Activated gamma-delta T cell treated with anti-CD3 and anti-CD28 coated beads, Interleukin-2, amount 50 U/mL, for 16 hours (primary cell): ENCODE measurements at places on chromosomes 7 and 10.

DNA sequence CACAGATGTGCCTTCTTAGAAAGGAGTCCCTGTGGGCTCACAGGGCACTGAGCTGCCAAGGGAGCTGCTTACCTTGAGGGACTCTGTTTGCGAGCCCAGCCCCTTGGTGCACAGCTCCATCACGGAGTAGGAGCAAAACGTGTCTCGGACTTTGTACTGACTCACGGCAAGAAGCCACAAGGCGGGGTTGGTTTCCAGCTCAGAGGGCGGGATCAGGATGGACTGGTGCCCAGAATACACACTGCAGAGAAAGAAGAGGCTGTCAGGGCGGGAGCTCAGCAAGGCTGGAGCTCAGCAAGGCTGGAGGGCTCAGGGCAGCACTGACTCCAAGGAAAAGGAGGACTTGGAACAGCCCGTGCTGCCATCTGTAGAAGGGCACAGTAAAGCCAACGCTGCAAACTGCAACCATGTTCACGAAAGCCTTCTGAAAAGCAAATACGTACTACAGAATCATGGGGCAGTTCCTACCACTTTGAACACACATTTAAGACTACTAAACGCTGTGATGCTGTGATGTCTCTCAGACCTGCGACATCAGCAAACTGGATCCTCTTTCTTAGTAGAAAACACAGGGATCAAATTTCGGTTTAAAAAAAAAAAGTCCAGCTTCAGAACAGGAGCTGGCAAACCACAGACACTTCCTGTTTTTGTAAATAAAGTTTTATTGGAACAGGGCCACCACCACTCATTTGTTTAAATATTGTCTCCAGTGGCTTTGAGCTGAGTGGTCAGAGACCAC lies 194.3 kb downstream of the ZMYND11 start:
- no peak for DNase-seq

DNA sequence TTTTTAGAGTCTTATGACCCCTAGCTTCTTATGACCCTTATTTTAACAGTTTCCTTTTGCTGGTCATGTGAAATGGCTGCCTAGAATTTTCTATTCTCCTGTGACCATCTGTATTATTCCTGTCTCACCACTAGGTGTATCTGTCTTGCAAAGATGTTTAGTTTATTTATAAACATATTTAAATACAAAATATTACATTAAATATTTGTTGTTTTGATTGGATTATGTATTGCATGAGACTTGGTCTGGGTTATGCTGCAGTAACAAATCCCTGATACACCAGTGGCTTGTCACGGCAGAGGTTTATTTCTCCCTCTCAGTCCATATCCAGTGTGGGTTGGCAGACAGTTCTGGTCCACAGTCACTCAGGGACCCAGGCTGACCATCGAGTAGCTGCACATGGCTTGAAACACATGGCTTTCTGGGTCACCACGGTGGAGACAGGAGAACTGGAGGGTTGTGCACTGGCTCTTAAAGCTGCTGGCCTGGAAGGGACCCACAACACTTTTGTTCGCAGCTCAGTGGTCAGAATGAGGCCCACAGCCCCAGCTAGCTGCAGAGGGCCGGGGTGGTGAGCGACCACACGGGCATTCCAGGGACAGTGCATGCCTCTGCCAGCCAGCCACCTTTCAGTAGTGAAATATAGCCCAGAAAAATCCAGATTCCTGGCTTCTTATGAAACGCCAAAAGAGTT lies 7.4 kb downstream of the RASSF4 start:
- no peak for DNase-seq

GRCh38 chr10:19778996-19779395 lies 37.2 kb upstream of the PLXDC2 start:
- DNase-seq, result no peak

GRCh38 chr7:134613623-134614347 lies 32.9 kb upstream of the BPGM start:
- no peak for DNase-seq

GRCh38 chr7:103855671-103856070 lies 133.8 kb downstream of the RELN start:
- DNase-seq, result no peak

DNA sequence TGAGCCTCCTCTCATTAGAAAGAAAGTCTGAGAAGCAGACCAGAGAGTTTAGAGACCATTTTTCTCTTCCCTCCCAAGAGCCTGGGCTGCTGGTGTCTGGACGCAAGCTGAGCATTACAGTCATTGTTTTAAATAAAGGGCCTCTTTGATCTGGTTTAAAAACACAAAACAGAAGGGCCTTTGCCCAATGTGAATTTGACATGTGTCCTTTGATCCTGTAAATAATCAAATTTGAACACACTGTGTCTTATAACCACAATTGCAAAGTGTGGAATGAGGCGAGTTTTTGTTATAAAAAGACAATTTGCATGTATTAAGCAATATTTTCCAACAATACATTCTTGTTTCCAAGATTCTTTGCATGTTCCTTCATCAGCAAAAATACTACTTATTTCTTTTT lies 158.5 kb downstream of the C7orf25 start:
- no peak for DNase-seq

DNA sequence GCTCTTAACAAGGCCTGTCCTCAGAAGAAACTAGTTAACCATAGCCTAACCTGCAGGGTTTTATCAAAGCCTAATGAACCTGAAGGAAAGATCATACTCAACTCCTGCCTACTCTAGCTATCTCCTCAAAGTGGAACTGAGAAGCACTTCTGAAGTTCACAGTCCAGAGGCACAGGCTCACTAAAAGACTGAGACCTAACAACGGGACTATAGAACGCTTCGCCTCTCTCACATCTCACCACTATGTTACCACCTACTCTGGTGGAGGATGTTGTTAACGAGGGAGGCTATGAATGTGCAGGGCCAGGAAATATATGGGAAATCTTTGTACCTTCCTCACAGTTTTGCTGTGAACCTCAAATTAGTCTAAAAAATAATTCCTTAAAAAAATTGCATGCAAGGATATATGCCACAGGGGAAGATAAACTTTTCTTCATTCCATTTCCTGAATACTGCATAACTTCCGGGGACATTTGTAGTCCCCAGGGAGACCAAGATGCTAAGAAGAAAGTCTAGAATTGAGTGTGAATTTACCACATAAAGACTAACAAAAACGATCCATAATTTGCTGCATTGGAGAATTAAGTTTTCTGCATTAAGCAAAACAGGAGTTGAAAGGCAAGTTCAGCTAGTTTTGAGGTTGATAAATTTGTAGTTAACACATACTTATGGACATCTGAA lies 21.6 kb downstream of the LIPJ start:
- DNase-seq, result no peak

- DNase-seq, result no peak
These were observed 4.5 kb upstream of the TRAPPC14 start for GRCh38 chr7:100163006-100163531.

- no peak for DNase-seq
These were observed 175.3 kb downstream of the RAPGEF5 start for GRCh38 chr7:22181663-22182062.

- no peak for DNase-seq
These were observed 217.1 kb downstream of the DIP2C start for GRCh38 chr10:472241-472910.

GRCh38 chr7:55965100-55965470 lies 700 bp downstream of the NIPSNAP2 start:
- no peak for DNase-seq

DNA sequence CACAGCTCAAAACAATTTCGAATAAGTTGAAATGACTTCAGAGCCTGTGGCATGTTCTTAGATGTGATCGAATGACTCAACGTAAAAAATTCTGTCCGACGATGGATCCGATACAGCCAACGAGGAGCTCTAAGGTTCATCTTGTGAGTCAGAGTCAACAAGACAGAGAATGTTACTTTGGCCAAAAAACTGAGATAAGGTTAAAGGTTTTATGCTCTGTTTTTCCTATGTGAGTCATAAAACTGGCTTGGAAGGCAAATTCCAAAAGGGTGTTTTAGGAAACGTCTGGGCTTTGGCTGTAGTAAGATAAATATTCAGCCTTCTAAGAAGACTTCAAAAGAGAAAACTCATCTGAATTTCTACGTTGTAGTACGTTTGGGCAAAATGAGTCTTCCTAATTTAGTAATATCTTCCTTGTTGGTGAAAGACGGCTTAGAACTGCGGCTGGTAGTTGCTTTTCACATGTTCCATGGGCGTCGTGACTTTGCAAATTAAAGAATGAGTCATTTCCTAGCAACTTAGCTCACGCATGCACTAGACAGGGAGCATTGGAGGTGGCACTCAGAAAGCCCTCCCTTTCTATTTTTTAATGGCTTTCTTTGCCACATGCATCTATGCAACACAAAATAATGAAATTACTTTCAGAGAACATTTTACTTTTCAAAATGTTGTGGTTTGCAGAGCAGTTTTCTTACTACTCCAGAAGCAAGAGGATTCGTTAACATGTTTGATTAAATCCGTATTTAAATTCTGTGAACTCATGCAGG lies 28.2 kb downstream of the PFKP start:
- peak; percentile 25 for DNase-seq

GRCh38 chr7:14936554-14936953 lies 34.0 kb upstream of the DGKB start:
- DNase-seq, result no peak

- DNase-seq, result no peak
These were observed 11.5 kb upstream of the NFKB2 start for GRCh38 chr10:102384053-102384452.

DNA sequence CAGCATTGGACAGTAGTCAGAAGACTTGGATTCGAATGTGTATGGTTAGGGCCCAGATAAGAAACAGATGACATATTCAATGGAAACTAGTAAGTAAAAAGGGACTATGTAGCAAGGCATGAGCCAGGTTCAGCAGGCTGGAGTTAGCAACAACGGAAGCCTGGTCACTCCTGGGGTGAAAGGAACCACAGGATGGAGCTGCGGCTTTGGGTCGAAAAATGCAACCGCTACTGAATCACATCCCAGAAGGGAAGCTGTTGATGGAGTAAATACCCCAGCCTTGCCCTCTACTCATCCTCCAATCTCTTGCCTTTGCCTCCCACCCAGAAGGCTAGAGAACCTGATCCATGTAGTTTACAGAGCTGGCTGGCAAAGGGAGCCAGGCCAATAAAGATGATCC lies 37.5 kb upstream of the EGR2 start:
- no peak for DNase-seq

DNA sequence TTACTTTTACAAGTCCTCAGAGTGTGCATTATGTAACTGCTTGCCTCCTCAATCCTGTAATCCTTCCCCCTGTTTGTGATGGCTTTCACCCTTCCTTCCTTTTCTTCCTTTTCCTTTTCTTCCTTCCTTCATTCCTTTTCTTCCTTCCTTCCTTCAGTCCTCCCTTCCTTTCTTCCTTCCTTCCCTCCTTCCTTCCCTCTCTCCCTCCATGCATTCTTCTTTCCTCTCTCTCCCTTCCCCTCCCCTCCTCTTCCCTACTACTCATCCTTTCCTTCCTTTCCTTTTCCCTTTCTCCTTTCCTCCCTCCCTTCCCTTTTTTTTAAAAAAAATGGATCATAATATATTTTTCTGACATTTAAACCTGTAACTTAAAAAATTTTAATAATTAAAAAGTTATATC lies 22.2 kb upstream of the ABCA13 start:
- DNase-seq, result no peak

- DNase-seq, result no peak
These were observed 165.1 kb upstream of the KLF14 start for GRCh38 chr7:130899071-130899560.

- DNase-seq, result no peak
These were observed 15.3 kb downstream of the RASGEF1A start for GRCh38 chr10:43251419-43252165.

DNA sequence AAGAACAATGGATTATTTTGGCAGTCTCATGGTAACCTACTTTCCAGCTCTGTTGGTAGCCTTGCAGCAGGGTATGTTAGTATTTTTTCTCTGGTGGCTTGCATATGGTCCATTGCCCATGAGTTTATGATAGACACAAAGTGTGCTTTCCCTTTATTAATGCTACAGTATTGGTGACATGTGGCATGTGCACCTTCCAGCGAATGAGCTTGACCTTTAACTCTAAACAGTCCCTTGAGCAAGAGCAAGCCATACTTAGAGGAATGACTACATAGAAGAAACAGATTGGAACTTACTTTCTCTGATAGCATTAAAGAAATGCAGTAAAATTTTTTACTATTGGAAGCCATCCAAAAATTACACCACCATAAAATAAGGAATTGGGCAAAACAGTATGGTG lies 73.9 kb downstream of the VTI1A start:
- DNase-seq, result no peak

DNA sequence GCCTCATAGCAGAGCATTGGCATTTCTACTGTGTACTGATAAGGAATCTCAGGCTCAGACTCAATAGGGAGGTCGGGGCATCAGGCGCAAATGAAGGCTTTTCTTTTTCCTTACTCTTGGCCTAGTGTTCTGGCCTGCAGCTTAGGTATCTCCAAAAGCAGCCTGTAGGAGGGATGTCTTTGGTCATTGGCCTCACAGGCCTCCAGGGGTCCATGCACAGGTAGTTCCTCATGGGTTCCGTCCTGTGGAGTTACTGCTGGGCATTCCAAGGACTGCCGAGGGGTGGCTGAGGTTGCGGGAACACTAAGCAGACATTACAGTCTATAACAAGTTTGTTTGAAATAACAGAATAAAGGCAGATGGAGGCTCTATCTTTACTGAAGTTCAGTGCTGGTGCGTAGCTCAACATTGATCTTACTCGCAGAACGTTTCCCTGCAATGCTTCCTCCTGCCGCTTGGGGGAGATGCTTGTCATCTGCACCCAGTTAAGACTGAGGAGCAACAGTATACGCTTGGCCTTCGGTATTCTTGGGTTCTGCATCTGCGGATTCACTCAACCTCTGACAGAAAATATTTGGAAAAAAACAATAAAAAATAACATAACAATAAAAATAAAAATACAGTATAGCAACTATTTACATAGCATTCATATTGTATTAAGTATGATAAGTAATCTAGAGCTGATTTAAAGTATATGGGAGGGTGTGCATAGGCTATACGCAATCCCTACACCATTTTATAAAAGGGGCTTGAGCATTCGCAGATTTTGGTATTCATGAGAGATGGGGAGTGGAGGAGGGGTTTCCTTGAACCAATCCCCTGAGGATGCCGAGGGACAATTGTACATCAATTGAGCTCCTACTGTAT lies 58.9 kb downstream of the SH2D4B start:
- DNase-seq, result peak; percentile 7

DNA sequence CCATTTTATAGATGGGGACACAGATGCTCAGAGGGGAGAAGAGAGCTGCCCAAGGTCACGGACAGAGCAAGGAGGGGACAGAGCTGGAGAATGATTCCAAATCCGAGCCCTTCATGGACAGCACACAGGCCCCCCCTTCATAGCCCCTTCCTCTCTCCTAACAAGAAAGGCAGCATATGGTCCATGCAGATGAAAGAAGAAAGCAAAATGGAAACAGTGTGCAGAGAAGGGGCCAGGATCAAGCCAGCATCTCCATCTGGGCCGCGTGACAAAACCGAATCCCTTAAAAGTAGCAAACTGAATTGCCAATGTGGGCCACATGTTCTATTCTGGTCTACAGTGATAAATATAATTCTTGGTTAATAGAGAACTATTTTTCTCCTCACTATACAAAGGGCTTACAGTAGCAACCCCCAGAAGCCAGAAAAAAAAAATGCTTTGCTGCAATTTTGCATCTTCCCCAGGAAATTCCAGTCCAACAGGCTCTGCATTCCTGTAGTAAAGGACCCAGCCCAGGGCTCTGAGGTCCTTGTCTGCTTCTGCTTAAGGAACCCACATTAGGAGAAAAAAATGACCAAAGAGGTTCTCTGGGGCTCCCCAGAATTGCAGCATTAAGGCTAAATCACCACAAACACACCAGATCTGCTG lies 7.8 kb downstream of the CPXM2 start:
- DNase-seq, result no peak
